Activated naive CD4-positive, alpha-beta T cell treated with anti-CD3 and anti-CD28 coated beads, Interleukin-2, amount 50 U/mL, for 72 hours (primary cell): ENCODE measurements at places on chromosomes 11 and 22. TPM values are rescaled to one million over a fixed set of nuclear protein-coding genes. Genes with fewer than 3 reads are reported as not detected.
A peak's percentile ranks its signal among the peaks of the same experiment; 100 is the strongest.

The RASGRP2 gene
- 12.5 TPM for total RNA-seq

DNA sequence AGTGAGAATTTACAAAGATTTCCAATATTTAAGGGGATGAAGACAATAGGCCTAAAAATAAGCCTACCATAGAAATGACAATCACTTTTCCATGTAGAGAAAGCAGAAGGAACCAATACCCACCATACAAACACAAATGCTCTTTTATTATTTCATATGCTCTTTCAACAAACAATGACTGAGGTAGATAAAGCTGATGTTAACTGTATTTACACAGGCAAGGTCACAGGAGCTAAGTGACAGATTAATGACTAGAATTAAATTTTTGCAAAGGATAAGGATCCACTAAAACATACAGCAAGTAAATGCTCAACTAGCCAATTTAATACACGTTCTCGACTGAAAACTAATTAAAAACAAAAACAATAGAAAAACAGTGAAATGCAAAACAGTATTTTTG, 34.2 kb downstream of the PICALM start:
- no peak for DNase-seq

DNA sequence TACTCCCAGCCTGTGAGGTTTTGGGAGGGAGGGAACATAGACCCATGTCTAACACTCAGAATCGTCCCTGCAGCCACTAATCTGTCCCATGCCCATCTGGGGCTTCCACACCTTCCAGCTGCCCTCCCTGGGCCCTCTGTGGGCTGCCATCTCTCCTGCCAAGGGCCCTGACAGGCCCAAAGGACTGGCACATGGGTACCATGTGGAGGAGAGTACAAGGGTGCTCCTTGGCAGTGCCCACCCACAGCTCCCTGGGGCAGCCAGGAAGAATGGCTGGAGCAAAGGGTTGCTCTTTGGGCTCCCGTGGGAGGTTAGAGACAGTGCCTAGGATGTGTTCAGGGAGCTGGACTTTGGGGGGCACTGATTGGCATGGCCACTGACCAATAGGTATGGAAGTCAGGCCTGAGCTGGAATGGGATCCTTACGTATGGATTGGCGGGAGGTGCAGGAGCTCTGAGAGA, 56.8 kb downstream of the CD82 start:
- DNase-seq = peak; percentile 55

DNA sequence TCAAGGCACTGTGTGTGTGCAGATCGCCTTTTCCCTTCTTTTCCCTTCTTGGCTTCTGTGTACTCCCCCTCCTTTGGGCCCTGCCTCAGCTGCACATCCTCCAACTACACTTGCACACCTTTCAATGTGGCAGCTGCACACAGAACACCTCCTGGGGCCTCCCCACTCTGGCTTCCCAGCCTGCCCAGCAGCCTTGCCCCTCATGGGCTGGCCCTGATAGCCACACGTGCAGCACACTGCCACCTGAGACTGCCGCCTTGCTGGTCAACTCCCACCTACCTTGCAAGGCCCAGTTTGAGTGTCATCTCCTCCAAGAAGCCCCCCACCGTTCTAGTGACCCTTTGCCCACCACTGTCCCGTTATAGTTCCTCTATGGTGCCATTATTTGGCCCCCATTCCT, 77.3 kb upstream of the ARFGAP3 start:
- no peak for DNase-seq

DNA sequence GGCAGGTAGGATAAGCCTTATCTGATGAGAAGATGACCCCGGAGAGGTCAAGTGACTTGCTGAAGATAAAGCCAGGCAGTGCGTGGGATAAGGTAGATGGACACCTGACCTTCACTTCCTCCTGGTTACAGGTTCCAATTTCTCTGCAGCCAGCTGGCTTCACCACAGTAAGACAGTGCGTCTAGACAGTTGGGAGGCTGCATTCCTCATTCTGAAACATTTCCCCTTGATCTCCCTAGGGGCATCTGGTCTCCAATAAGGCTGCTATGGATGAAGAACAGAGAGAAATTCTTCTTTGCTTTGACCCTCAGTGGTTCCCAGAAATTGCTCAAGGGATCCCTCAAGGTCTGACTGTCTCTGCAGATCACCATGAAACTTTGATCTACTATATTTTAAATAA, 211.3 kb downstream of the MYO18B start:
- DNase-seq = no peak
